ENCODE measurements at places on chromosomes 6 and 20. TPM values are rescaled to one million over a fixed set of nuclear protein-coding genes. Genes with fewer than 3 reads are reported as not detected.

DNA sequence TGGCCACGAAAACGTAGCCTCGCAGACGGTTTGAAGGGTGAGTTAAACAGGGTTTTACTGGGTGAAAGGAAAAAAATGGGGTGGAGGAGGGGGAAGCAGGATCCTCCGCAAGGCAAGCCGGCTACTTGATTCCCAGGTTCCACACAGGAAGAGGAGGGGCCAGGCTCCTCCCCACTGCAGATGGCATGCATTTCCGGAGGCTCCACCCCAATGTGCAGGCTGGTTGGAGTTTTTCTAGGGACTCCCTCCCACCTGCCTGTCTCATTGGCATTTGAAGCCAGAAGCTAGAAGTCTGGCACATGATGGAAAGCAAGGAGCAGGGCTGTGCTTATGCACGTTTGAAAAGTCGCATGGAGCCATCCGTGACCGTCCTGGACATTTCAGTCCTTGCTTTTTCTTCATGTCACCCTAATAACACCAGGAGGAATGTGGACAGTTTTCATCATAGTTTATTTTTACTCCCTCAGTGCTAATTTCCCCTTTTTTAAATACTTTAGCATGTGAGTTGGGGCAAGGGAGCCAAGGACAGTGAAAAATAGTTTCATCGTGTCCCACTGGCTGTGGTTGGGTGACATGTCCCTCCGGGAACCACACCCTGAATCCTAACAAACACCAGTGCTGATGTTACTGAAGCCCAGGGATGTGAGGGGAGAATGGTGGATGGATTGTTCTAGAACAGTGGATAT lies 100.1 kb upstream of the INSM1 start:
- no peak overlapping the region for H3K27ac ChIP-seq
- no peaks in the 10 kb centered on the region for H3K36me3 ChIP-seq
- H3K4me1 ChIP-seq: no peaks in the 10 kb centered on the region
- H3K27me3 ChIP-seq: no peaks in the 10 kb centered on the region
- no peak for DNase-seq
- no peak overlapping the region for H3K4me3 ChIP-seq

DNA sequence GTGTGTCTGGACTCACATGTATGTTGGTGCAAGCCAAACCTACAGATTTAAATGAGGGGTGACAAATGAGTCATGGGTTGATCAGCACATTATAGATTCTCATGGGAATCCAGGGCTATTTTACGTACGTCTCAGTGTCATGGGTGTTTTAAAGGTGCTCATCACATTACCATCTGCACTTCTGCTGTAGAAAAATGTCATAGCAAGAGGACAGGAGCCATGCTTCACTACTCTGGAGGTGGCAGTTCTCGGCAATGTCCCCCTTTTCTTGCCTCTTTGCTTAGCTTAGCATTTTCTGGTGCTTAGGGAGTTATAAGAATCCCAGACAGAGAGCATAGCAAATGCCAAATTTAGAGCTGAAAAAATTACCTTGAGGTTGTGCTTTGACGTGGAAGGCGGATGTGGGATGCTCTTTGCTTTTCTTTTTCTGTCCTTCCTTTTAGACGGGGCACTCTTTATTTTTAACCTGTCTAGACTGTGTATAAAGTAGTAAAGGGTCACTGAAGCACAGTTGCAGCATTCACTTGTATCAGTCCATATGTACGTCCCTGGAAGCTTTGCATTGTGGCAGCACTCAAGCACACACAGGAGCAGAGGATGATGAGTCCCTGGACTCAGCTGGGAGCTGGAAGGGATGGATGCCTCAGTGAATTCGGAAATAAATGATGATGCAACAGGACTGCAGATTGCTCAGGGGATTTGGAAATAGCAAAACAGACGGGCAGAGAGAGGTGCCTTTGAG lies 139.7 kb downstream of the SYNDIG1 start:
- no peak overlapping the region for H3K27ac ChIP-seq
- H3K4me3 ChIP-seq: no peak overlapping the region
- H3K4me1 ChIP-seq: peaks cover 9% of the 10 kb centered on the region
- no peaks in the 10 kb centered on the region for H3K27me3 ChIP-seq
- no peaks in the 10 kb centered on the region for H3K36me3 ChIP-seq

GRCh38 chr6:71879016-71879415 lies 7.3 kb upstream of the RIMS1 start:
- peak overlapping the region; percentile 35 for H3K27ac ChIP-seq
- 0 out of 2 replicates have a peak overlapping the region, but pooled peaks have one; percentile 10 for H3K4me3 ChIP-seq
- DNase-seq: peak; percentile 75
- H3K36me3 ChIP-seq: no peaks in the 10 kb centered on the region
- H3K4me1 ChIP-seq: peaks cover 19% of the 10 kb centered on the region

Gene PRPH2
- total RNA-seq: 1.5 TPM

Gene FAM83B
- total RNA-seq: not detected
